Stimulated activated CD4-positive, alpha-beta T cell treated with anti-CD3 and anti-CD28 coated beads, Interleukin-12 subunit alpha, Interleukin-12 subunit beta, amount 100 ng/mL, for 24 hours (primary cell): ENCODE measurements at places on chromosomes 2 and 18.

DNA sequence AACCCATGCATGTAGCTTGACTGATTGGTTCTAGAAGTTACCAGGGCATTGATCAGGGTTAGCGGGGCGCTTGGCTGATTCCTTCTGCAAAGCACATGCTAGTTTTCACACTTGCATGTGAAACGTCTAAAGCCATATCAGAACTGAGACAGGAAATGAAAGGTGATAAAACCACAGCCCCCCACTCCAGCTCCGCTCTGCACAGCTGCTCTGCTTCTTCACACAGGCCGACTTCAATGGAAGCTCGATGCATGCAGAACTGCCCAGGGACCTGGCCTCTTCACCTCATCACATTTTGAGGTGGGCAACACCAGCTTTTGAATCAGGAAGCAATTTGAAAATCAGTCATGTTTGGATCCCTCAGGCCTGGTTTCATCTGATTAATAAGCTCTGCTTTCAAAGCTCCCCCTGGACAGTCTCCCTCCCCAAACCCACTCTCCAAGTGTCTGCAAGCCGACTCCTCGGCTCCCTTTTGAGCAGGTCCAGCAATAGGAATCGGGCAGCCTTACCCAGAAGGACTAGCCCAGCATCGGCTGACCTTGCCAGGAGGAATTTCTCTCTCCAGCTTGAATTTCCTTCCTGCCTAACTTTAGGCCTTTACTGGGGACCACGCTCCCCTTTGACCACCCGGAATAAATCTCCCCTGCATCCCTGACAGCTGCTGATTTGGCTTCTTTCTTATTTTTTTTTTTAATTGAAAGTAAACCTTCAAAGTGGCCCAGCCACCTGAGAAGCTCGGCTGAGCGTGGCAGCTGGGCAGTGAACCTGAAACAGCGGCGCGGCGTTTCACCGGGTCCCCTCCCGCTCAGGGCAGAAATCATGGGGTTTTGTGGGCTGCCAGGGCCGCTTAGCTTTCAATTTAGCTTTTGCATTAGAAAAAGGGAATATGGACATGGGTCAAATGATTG, 31.7 kb downstream of the HRH4 start:
- no peak for DNase-seq

DNA sequence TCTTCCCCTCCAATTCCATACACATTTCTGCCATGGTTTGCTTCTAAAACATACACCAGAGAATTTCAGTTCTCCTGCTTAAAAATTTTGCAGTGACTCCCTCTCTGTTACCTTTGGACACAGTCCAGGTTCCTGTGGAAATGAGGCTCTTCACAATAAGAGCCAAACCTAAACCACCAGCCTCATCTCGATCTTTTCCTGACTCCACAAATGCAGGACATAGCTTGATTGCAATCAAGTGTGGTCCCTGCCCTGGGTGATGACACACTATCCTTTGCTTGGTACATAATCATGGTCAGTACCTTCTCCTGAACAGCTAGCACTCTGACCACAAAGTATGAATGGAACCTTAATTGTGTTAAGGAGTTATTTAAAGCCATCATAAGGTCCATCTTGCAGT, 134.9 kb upstream of the CHAC2 start:
- no peak for DNase-seq

DNA sequence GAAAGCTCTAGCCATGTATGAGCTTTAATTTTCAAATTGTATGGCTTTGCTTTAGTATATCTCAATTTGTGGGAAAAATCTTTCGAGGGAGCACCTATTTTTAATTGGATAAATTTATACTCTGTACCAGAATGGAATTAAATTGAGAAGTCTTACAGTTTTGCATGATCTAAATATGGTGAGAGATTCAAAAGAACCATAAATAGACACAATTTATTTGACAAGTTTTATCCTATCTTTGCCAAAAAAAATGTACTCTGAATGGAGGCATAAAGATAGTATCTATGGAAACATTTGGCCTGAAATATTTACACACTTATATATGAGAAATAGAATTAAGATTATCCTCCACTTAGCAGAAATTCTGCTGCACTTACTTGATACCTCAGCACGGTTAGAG, 238.4 kb downstream of the NDUFA10 start:
- no peak for DNase-seq

GRCh38 chr2:177474998-177475397, 82.4 kb downstream of the AGPS start:
- DNase-seq, result no peak

DNA sequence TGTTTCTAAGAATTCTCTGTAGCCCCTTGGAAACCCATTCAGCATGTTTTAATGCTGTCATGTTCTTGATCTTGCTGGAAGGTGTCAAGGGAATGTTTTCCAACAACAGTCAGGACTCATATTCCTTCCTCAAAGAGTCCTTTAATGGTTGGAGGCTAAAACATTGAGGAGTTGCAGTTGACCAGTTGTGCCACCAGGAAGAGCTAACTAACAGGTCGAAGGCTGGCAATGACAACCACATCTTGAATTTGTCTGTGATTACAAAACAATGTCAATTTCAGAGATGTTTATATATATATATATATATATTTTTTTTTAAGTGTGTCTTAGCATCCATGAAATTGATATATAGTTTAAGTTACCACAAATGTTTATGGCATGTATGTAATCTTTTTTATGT, 151.5 kb downstream of the INO80D start:
- DNase-seq, result no peak

DNA sequence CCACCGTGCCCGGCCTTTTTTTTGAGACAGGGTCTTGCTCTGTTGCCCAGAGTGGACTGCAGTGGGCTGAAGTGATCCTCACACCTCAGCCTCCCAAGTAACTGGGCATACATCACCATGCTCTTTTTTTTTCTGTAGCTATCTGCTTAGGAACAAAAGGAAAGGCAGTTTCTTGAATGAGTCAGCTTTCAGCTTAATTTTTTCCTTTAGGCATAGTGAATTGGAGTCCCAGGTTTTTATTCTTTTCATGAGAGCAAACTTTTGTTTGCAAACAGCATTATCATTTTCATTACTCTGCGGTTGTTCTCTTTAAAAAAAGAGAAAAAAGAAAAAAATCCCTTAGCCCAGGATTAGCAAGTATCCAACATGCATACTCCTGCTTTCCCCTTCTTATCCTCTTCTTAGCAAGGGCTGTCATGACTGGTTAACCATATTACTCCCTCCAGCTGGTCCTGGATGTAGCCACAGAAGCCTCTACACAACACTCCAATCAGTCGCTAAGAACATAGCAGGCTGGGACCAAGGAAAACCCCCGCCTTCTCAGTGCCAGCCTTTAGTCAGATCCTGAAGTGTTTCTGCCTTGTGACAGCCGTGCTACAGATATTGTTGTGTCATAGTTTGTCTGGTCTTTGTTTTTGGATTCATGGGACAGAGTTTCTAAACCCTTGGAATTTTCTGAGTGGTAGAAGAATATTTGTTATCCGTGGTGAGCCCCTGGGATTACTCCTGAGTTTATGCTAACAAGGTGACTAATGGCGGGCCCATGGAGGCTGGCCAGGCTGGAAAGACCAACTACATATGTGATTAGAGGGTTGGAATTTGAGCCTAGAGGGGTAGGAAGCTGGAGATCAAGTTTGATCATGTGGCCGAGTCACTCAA, 23.3 kb upstream of the ST3GAL5 start:
- DNase-seq, result no peak

GRCh38 chr18:36149514-36150289, 20.0 kb downstream of the ELP2 start:
- DNase-seq, result no peak

DNA sequence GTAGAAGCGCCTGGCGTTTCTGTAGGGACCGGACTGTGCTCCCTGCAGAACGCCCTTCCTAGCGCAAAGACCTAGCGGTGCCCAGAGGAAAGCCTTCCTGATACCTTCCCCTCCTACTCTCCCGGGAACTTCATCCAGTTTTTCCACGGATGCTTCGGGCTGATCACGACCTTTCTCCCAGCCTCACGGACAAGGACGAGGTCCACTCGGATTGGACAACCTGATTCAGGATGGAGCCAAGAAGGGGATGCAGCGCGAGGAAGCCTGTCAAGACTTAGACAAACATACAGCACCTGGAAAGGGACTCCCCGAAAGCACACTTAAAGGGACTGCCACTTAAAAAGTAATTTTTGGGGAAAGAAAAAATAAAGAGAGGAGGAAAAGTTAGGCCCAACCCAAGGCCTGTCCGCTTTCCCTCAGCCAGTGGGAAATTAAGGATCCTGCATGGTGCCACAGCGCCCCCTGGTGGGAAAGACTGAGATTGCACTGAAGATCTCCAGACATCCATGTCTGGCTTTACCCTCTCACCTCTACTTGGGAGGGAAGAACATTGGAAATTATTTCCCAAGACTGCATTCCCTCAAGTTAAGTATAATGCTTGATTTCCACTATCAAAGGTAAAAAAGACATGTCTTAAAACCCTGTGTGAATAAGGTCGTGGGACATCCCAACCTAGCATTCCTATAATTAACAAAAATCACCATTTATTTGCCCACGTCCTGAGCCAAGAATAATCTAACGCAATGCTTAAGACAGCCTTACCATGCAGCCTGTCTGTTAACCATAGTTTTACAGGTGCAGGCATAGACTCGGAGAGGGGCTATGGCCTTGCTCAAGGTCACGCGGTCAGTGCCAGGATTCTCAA, 13.4 kb upstream of the COPS8 start:
- peak; percentile 76 for DNase-seq
